ENCODE measurements at places on chromosomes 3 and 15.

DNA sequence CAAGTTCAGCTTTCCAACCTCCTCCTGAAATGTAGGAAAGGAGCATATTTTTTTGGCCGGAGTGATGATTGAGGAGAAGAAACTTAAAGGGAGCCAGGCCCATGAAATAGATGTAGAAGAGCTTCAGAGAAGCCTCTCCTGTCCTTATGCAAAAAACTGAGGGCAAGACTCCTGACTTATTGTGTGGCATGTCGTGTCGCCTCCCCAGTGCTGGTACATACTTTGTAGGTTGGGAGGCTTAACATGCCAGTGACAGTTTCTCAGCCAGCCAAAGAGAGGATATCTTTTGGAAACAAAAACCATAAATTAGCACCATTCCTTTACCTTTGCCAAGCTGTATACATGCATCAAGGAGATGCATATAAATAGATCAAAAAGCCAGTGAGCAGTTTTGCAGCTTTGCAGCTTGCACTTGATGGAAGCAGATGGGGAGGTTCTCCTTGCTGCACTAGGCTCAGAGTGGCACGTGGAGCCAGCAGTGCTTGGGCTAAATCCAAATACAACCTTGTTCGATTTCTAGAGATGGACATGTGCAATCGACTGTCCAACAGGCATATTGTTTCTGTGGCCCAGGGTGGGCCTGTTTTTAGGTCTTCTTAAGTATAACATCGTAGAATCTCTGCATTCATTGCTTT, 10.2 kb downstream of the SLCO3A1 start:
- DNase-seq, result no peak

DNA sequence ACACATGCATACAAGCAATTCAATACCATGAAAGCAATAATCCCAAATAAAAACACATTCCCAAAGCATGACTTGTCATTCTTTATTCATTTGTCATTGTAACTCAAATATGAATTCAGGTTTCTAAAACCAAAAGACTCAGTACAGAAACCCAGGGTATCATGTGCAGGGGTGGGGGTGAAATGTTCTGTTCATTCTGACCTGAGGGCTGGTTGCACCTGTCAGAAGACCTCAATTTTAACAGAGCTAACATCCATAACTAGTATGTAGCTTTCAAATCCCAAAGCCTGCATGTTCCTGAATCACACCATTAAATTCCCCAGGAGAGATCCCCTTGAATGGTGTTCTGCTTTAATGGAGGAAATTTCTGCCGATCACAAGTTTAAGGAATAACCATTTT, 738.7 kb downstream of the MCTP2 start:
- DNase-seq, result no peak

DNA sequence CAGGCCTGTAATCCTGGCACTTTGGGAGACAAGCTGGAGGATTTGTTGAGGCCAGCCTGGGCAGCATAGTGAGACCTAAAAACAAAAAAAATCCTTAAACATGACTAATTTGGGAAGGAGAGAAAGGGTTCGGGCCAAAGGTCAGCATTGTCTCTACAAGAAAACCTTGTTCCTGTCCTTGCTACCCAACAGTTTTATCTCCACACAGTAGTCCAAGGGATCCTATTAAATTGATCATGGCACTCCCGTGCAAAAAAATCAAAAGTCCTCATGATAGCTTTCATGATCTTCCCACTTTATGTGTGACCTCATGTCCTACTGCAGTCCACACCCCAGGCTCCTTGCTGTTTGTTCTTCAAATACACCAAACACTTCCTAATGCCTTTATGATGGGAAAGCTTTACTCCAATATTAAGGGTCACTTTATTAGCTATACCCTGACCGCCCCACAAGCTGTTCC, 4.2 kb downstream of the RPL15 start:
- DNase-seq, result no peak

DNA sequence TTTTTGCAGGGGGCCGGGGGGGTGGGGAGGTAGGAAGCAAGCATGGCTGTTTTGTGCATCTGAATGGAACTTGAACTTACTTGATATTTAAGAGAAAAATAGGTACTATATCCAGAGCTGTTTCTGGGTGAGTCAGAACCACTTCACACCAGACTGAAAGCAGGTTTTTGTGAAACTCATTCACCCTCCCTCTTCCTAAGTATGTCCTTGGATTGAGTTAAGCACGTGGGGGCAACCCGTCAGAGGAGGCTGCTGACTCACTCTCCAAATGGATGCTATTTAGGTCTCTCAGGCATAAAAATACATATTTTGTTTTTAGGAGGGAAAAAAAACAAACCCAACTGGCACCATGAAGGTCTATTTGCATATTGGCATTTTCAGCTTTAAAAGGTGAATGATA, 270.3 kb downstream of the RYR3 start:
- DNase-seq, result no peak

DNA sequence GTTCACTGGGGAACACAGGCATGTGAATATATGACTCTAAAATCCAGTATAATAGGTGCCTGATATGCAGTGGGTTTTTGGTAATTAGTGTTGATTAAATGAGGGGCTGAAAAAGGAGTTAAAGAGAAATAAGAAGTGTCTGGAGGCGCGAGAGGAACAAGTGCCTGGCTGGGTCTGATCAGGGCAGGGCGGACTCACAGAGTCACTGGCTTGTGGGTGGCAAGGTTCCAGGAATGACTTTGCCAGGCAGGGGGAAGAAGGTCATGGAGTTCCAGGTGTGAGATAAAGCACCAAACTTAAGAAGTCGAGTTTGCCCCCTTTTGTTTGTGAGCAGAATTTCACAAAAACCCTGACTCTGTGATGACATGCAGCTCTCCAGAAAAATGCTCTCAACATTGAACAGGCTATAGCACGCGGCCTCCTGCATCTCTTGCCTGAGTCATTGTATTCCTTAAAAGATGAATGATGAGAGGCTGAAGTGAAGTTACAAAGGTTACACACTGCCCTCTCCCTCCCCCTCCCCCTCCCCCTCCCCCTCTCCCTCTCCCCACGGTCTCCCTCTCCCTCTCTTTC, 63.0 kb upstream of the LMCD1 start:
- DNase-seq, result peak; percentile 44

DNA sequence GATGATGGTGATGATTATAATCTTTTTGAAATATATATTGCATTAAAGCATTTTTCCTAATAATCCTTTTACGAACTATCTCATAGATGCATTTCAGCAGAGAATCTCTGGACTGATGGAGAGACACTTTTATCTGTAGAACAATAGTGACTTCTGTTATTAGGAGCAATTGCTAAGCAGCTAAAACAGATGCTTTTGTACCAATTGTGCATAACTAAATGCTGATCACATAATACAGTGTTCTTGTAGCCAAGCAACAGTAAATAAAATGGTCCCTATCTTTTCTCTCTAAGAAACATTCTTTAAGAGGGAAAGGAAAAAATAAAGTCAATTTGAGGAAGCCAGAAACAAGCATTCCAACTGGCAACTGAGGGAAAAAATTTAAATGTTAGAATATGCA, 405.8 kb upstream of the GOLIM4 start:
- no peak for DNase-seq

DNA sequence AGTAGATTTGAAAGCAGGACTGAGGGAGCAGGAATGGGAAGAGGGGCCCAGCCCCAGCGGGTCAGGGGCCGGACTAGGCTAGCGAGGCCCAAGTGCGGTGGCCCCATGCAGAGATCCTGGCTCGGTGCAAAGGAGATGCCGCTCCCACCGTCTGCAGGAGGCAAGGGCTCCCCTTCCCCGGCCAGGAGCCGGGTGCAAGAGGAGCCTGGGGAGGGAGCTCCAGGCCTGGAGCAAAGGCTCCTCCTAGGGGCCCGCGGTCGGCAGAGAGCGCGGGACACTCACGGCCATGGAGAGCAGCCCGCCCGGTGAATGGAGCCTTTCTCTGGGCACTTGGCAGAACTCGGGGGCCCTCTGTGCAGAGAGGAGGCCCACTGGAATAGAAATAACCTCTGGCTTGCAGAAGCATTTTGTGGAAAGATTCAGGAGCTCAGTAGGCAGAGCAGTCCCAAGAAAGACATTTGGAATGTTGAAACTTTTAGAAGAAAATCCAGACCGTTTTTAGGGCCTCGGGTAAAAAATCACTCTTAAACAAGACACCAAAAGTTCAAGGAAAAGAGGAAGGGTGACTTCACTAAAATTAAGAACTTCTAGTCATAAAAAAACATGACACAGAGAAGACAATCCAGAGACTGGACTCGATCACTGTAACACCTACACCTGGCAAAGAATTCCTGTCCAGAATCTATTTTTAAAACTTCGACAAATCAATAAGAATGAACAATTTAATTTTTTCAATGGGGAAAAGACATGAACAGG, 43.0 kb upstream of the USP3 start:
- no peak for DNase-seq

DNA sequence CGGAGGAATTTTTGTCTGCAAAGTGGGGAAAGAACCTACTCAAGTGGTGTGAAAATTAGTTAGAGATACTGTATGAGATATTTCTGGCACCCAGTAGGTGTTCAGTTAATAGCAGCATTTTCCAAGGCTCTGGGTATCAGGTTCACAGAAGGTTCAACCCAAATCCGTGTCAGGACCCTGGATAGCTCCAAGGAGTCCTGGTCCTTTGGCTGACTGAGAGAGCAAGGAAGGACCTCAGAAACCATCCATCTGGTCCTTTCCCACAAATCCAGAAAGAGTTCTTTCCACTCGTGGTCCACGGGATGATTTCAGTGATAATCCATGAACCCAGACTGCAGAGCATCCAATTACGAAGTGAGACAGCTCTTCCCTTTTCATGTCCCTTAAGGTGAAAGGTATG, 51.4 kb downstream of the SLC6A11 start:
- no peak for DNase-seq

DNA sequence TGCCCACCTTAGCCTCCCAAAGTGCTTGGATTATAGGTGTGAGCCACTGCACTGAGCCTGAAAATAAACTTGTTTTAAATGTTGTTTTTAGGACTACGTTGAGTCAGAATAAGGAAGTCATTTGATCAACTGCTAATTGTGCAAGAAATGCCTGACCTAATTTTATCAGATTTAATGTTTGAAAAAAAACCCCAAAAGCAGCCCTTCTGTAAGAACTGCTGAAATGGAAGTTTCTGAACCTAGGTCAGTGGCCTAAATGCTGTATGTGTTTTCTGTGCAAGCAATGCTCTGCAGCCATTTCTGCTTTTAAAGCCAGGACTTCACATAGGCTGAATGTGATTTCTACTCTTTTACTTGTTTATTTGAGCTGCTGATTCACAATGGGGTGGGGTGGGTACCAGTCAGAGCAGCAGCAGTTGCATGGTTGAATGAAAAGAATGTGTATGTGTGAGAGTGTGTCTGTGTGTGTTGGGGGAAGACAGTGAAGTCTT, 6.6 kb downstream of the GPX1 start:
- no peak for DNase-seq

DNA sequence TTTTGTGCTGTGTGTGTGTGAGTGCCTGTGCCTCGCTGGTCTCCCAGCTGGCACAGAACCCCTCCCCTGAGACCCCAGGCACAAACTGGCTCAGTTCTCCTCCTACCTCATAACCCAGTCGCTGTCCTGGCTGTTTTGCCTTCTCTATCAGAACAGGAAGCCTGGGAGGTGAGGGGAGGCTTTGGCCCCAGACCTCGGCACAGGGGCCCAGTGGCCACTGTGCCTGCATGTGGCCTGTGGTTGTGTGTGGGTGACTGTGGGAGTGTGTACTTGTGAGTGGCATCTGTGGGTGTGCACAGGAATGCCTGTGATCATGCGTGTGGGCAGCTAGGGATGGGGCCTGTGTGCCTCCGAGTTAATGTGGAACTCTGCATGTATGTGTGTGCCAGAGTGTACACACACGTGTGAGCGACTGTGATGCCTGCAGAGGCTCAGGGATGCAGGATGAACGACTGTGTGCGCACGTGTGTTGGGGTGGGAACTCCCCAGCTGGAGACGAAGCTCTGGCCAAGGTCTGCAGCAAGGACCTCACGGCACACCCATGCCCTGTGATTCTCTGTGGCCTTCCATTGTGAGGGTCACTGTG, 32.3 kb downstream of the PSTPIP1 start:
- no peak for DNase-seq

- no peak for DNase-seq
These were observed 75.5 kb downstream of the DAPK2 start for GRCh38 chr15:63970621-63971426.

DNA sequence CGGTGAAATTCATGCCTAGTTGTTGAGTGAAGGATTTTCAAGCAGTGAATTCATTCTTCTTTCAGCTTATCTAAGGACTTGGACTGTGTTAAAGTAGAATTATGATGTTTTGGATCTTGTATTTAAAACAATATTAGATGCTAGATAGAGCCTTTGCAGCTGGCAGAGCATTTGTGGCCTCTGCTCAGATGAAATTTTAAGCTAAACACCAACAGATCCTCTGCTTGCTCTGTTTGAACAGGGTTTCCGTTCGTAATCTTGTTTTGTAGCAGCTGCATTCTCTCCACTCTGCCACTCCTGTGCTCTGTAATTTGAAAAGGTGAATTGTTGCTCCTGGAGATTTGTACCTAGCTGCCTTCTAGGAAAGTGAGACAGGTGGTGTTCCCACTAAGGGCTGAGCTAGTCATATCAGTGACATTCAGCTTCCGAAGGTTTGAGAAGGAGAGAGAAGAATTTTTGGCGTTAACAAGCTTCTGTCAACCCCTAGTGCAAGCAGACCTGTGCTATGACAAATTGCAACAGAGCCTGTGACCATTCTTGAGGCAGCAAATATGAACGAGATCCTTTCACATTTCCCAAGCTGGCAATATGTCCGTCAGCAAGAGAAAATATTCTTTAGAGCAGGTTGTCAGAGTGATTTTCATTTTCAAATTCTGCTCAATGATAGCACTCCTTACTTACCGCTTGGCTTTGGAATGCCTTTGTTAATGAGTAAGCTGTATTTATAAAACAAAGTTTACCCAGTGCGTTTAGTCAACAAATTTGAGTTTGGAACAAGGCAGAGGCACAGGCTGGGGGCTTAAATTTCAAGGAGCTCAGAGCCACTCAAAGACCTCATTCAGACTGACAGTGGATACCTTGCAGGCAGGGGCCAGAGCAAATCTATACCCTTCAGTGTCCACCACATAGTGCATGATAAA, 5.3 kb downstream of the CHST2 start:
- no peak for DNase-seq

DNA sequence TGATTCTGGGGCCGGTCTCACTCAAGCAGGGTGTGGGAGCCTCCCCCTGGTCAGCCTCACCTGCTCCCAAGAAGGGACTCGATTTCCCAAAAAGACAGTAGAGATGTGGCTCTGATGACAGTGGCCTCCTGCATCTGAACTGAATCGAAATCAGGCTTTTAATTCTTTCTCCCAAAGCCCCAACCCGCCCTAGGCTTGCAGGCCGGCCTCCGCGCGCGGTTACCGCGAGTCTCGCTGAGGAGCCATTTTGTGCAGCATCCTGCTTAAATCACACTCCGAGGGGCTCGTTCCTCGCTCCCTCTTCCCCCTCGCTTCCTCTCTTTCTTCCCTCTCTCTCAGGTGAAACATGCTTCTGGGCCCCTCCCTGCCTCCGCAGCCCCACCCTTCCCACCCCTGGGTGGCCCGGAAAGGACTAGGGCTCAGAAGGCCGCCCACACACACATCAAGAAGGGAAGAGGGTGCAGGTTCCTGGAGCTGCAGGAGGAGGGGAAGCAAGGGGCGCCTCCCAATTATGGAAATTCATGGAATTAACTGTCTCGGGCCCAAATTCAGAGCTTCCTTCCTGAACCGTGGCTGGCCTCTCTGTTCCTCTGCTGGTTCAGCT, 30.9 kb upstream of the POLG start:
- DNase-seq, result no peak

- no peak for DNase-seq
These were observed 62.6 kb downstream of the PLXNA1 start for GRCh38 chr3:127045435-127046045.
